ENCODE measurements at places on chromosomes 3 and 15.

DNA sequence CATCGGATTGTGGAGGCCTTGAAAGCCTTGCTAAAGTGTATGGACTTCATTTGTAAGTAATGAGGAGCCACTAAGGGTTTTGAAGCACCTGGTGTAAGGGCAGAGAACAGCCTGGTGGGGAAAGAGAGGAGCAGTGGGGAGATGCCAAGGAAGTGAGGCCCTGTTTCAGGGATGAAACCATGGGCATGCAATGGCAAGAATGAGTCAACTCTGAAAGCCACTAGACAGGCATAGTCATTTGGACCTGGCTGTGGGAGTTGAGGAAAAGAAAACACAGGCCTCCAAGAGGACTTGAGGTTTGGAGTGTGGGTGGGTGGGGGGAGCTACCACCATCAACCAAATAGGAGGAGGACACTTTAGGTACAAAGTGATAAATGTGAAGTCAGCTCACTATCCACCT, 7.6 kb downstream of the XCR1 start:
- DNase-seq, result no peak

GRCh38 chr3:37990527-37990926, at the start of gene VILL:
Gene VILL, plus strand, starts transcription at chr3:37990786. Its CDS starts 2,887 bp downstream, at chr3:37993673.
- DNase-seq, result no peak

- no peak for DNase-seq
These were observed 221.6 kb upstream of the ATP10A start for GRCh38 chr15:26084771-26085170.

- DNase-seq, result no peak
These were observed 4.9 kb downstream of the MGLL start for GRCh38 chr3:127817406-127817841.

DNA sequence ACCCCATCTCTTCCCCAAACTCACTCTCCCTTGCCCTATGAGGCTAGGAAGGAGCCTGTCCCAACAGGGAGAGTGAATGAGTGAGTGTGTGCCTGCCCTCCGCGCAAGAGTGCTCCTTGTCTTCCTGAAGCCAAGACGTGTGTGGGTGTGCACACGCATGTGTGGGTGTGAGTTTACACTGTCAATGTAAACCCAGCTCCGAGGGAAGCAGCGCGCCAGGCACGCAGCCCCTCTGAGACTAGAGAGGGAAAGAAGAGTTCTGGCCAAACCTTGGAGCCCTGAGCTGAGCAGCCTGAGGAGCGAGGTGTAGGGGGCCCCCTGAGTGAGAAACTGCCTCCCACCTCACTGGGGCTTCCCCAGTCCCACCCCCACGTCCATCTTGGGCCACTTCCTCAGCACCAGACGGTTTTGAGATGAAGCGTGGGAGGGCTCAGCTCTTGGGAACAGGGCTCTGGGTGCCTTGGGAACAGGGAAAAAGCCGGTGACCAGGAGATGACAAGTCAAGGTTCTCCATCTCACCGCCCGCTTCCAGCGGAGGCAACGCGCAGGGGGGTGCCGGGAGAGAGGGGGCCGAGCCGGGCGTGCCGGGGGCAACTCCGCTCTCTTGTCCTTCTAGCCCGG, 5.1 kb downstream of the MECOM start:
- DNase-seq, result no peak

DNA sequence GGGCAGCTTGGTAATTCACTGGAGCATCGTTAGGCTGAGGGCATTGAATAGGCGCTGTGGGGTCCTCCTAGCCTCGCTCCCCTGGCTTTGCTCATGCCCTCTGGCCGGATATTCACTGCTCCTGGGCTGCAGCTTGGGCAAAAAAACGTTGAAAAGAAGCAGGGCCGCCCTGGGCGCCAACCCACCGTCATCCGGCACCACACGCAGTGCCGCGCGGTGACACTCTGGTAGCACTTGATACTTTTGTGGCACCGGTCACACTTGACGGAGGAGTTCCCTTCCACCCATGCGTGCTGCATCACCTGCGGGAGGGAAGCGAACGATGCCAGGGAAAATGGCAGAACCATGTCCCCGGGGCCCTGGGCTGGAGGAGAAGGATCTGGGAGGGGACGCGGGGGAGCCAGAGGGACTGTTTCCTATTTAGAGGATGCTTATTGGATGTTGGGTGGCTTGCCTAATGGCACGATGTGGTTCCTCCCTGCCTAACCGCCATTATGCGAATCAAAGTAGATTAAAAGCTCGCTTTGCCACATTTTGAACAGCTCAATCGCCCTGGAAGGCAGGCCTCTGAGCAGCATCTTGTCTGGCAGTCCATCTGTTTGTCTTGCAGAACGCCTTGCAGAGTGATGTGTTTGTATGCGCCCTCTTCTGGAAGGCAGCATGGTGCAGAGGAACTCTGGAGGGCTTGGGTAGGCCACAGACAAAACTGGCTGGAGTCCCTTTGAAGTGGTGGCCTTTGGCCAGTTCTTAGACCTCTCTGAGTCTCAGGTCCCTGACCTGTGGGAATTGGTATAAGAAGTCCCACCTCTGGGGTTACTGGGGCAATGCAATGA, 93.2 kb downstream of the DGKG start:
- no peak for DNase-seq

DNA sequence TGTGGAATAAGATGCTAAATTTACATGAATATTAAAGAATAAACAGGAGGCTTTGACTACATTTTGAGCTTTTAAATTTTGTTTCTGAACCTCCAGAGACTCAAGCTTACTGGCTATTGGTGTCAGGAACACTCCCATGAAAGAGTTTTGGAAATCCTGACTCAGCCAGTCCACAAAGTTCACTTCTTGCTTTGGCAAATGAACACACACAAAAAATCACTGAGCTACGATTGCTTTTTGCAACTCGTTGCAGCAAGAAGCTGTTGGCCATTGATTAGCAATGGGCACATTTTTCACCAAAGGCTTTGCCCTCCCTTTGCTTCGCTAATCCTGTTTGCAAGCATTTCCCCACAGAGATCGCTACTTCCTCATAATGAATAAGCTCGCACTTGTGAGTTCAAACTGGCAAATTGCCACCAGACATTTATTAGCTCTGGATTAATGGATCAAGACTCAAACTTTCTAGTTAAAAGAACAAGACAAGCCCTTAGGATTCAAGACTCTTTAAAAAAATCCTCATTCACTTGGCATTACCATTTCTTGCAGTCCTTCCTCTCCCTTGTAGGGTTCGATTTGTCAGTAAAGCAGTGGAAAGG, 343.2 kb upstream of the ONECUT1 start:
- no peak for DNase-seq

DNA sequence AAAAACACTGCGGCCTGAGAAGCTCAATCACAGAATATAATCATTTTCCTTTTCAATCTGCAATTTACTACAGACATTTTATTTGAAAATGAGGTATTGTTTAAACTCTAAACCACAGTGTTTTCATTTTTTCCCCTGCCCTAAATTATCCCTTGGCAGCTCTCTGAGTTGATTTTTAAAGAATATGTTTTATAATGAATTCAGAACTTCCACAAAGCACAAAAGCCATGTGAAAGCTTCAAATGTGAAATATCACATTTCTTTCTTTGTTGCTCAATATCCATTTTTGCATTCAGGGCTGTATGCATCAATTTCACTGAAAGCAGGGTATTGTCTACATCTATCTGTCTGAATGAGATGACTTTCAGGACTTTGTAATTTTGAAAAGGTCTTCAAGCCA, 813.6 kb upstream of the ALCAM start:
- DNase-seq, result no peak

- DNase-seq, result no peak
These were observed 290.4 kb upstream of the STT3B start for GRCh38 chr3:31242026-31242960.

GRCh38 chr3:117566926-117567325, 857.3 kb downstream of the TUSC7 start:
- no peak for DNase-seq

DNA sequence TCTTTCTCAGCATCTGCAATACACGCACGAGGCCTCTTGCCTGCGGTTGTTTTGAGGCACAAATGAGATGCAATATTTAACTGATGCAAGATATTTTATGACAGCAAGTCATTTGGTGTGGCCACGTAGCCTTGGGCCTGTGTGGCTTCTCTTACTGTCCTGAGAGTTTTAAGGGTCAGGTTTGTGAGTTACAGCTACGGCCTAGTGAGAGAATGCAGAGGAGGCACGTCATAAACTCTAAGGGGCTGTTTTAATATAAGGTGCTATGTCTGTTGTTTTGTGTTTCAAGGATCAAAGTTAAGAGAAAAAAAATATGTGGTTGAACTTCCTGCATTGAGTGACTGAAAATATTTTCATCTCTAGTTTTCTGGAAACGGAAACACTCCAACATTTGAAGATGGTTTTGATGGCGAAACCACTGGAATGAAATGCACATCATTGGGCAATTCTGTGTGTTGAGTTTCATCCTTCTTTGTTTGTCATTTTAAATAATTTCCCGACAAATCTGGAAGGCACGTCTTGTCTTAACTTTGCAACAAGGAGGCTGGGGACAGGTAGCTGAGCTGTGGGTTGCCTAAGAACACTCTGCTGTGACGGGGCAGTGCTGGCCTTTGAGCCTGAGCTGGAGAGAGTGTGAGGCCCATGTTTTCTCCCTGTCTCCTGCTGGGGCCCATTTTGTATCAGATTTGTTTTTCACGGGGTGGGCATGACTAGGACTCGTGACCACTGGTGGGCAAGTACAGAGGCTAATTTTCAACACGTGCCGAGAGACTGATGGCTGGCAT, 5.1 kb downstream of the APBA2 start:
- DNase-seq, result no peak

DNA sequence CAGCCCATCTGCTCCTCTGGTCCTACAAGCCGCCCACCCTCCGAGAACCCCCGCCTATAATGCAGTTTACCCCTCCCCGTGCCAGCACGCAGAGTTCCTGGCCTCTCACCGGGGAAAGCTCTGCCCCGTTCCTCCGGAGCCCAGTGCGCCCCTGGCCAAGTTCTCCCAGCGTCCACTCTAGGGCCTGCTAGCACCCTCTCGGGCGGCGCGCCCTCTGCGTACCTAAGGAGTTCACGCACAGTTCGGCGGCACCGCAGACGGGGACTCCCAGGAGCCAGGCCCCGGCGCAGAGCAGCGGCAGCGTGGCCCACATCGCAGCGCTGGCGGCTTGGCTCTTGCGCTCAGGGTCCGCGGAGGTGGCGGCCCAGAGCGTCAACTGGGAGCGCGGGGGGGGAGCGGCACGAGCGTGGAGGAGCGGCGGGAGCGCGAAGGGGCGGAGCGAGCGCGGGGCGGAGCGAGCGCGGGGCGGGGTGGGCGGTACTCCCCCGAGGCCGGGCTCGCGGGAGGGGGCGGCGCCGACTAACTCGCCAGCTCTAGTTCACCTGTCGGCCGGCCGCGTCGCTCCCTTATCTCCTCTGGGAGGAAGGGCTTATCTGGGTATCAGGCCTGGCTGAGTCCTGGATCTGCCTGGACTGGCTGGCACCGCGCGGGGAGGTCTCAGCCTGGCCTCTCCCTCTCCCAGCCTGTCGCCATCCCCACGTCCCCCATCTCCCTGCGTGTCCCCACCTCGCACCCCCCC, at the start of gene CTSH:
Gene CTSH (minus strand): TSS at position 378 of the 739 bp plus-strand sequence. CDS start 65 bp downstream, at position 313.
- no peak for DNase-seq

GRCh38 chr3:39848365-39848764, 39.0 kb downstream of the MYRIP start:
- no peak for DNase-seq

GRCh38 chr3:193821151-193821668, 228.2 kb downstream of the OPA1 start:
- DNase-seq, result no peak

DNA sequence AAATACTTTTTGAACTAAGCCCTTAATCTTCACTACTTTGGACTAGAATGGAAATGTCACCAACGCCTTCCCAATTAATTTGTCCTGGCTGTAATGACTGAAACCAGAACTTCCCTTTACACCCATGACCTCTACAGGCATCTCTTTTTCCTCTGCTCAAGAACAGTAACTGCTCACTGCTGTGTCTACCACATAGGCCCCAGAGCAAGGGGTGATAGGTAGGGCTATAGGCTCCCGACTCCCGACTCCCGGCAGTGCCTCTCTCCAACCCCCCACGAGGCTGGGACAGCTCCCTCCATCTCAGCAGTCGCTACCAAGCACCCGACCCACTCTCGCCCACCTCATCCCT, 384 bp upstream of the LEKR1 start:
- DNase-seq, result no peak

DNA sequence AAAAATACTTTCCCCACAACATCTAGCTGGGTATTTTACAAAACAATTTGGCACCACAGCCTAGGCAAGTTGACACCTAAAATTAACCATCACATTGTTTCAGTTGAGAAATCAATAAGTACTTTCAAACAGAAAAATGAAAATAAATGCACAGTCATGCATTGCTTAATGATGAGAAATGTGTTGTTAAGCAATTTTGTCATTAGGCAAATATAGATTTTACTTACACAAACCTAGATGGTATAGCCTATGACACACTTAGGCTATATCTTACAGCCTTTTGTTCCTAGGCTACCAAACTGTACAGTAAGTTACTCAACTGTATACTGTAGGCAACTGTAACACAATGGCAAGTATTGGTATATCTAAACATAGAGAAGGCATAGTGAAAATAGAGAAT, 608.6 kb upstream of the BCHE start:
- DNase-seq, result no peak

DNA sequence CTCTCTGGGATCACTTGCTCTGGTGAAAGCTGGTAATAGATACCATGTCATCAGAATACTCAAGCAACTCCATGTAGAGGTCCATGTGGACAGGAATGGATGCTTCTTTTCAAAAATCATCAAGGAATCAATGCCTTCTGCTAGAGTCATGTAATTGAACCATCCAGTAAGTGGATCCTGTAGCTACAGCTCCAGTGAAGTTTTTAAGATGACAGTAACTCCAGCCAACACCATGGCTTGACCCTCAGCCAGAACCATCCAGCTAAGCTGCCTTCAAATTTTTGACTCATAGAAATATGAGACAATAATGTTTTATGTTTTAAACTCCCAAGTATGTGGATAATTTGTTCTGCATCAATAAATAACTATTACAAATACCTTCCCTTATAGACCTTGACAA, 923.7 kb downstream of the EPHA3 start:
- no peak for DNase-seq

GRCh38 chr15:47439146-47440111, 277.9 kb upstream of the SEMA6D start:
- DNase-seq, result no peak

DNA sequence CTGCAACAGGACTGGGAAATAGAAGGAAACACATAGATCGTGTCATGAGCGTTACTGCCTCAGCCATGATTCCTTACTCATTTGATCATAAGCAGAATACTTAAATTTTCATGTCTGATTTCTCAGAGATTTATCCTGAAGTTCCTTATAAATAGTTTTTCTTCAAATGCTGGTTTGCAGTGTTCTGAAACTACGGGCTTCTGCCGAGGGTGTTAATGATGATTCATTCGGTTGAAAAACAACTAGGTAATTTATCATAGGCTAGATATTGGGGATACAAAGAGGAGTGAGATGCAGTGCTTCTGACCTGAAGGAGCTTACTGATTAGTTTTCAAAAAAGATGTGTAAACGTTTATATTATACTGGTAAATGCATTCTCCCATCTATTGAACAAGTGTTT, 428.9 kb downstream of the NLGN1 start:
- no peak for DNase-seq

DNA sequence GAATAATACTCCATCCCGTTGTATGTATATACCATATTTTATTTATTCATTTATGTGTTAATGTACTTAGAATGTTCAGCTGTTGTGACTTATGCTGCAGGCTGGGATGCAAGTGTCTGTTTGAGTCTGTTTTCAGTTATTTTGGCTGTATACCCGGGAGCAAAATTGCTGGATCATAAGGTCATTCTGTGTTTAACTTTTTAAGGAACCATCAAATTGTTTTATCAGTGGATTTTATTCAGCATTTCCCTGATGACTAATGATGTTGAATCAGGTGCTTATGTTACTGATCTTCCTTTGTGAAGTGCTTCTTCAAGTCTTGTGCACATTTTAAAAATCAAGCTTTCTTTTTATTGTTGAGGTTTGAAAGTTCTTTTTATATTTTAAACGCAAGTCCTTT, 118.1 kb downstream of the SLC25A26 start:
- DNase-seq, result no peak

Measured in non-pigmented ciliary epithelial cell (primary cell).